ENCODE measurements at places on chromosomes 3 and 15. TPM values are rescaled to one million over a fixed set of nuclear protein-coding genes. Genes with fewer than 3 reads are reported as not detected.

DNA sequence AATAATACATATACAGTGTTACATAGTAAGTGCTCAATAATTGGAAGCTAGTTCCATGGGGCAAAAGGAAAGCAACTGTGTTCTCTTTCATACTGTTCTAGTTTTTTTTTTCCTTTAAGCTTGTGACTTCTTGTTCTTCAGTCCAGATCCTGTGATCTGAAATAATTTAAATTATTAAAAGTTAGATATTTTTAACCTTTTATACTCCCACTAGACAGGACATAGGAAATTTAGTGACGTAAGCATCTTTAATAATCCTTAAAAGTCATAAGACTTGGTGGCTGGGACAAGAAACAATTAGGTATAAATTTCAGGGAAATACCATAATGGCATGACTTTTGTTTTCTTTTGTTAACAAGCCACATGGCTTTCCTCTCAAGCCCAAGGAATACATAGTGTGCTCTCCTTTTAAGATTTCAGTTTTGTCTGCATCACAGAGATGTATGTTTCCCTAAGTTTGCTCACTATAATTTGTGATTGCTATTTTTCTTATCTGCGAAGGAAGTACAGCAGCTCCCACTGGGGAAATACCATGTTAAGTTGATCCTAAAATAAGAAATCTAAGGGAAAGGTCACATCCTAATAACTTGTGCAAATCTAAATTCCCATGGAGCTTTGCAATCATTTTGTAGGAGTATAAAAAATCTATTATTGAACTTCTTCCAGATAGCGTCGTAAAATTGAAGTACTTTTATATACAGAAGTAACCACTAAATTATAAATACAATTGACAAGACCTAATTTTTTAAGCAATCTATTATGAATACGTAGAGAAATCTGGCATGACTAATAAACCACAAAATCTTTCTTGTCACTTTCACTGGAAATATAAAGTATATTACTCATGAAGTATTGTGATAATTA lies 30.1 kb downstream of the PPARG start:
- no peak for DNase-seq

DNA sequence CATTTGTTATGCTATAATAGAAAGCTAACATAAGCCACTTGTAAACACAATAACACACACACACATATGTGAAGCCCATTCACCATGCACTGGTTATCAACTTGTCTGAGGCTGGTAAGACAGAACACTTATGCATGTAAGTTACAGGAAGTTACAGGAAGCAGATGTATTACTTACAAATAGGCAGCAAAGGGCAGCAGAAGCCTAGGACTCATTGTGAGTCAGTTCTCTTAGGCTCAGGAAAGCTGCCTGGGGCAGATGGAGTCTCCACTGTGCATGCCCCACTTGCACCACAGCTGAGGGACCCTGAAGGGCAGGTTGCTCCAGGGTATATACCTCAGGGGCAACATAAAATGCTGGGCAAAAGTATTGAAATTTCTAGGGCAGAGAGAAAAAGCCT lies 748.8 kb upstream of the CCDC54 start:
- no peak for DNase-seq

- DNase-seq, result no peak
Observed at GRCh38 chr15:40037721-40038120, 1.3 kb downstream of the SRP14 start.

DNA sequence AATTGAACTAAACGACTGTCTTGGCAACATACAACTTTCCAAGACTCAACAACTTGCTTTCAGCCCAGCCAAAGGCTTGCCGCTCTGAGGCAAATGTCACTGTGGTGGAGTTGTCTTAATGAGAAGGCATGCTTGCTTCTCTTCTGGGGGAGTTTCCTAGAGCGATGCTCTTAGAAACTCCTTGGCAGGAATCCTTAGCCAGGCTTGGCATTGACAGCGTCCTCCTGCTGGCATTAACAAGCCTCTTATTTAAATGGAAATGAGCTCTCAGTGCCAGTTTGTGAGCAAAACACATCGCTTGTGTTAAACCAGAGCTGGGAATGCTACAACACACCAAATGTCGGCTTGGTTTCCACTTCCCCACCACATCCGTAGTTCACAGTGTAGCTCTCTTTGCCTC lies 265.5 kb upstream of the TPRG1 start:
- no peak for DNase-seq

- DNase-seq, result no peak
Observed at GRCh38 chr3:143875546-143875945, 27.3 kb upstream of the SLC9A9 start.

DNA sequence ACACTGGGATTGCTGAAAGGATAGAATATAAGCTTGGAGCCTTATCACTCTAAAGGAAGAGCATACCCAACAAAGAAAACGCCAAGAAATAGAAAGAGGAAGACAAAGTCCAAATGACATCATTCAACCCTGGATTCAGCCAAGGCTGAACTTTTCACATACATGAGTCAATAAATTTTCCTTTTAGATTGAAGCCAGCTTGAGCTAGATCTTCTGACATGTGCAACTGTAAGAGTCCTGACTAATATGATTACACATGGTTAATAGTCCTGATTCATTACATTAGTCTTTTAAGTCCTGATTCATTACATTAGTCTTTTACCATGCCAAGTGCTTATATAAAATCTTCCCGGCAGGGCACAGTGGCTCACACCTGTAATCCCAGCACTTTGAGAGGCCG lies 13.6 kb upstream of the DENND6A start:
- no peak for DNase-seq

GRCh38 chr15:72156928-72157327 lies 38.7 kb downstream of the SENP8 start:
- no peak for DNase-seq

GRCh38 chr15:89346516-89347231 lies 12.1 kb upstream of the POLG start:
- peak; percentile 43 for DNase-seq

Gene GOLGA8S
- total RNA-seq, result 0.22 TPM

Gene XCR1
- total RNA-seq, result 0.02 TPM

Gene PRR20G
- not detected for total RNA-seq

Gene SLC6A6
- 147 TPM for total RNA-seq

Data from WTC11 (cell line).